Stromal cell of bone marrow (primary cell): ENCODE measurements at places on chromosomes 2 and 18.
A peak's percentile ranks its signal among the peaks of the same experiment; 100 is the strongest.

DNA sequence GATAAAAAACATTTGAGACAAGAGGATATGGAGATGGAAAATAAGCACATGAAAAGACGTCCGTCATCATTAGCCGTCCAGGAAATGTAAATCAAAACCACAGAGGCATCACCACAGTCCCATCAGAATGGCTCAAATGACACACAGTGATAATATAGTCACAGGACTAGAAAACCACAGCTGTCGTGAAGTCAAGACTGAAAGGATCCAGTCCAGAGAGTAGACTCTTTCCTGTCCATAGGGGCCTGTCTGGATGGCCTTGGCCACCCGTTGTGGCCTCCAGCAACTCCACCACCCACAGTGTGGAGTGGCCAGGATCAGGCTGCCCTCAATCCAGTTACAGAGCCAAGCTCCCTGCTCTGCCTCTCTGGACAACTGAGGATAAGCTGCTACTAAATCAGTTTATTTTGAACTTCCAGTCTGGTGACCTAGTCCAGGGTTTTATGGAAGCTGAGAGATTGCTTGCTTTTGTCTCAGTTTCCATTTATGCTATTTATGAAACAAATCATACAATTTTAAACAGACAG is 60.4 kb downstream of the RHOB start:
- no peak for DNase-seq

GRCh38 chr2:105890856-105891255 is 146.1 kb downstream of the NCK2 start:
- no peak for DNase-seq

- DNase-seq = no peak
Observed at GRCh38 chr2:122323927-122324326, 568.5 kb downstream of the TSN start.

- peak; percentile 47 for DNase-seq
Observed at GRCh38 chr2:178072383-178073301, at the start of gene PDE11A. TSS of gene PDE11A (minus strand) at chr2:178072777. CDS start at chr2:178072437, 340 bp downstream.

GRCh38 chr2:133271105-133271504 is 297.2 kb downstream of the NCKAP5 start:
- peak; percentile 34 for DNase-seq
